PC-9 (cell line): ENCODE measurements at places on chromosomes 16 and 17. TPM values are rescaled to one million over a fixed set of nuclear protein-coding genes. Genes with fewer than 3 reads are reported as not detected.

SEPHS2 gene
- 66.8 and 67.2 TPM in 2 replicates for total RNA-seq

ABCC12 gene
- total RNA-seq: not detected in 2 replicates

IL21R gene
- 0.35 and 3.8 TPM in 2 replicates for total RNA-seq

- H3K36me3 ChIP-seq: no peaks in the 10 kb centered on the region
- no peaks in the 10 kb centered on the region for H3K4me1 ChIP-seq
- H3K27ac ChIP-seq: no peak overlapping the region
- peaks cover 5% of the 10 kb centered on the region; the same call in 1 of the 2 replicates for H3K27me3 ChIP-seq
- no peak overlapping the region for H3K4me3 ChIP-seq
- DNase-seq: no peak
Observed at GRCh38 chr17:12659500-12659899, 6.2 kb upstream of the MYOCD start.

DNA sequence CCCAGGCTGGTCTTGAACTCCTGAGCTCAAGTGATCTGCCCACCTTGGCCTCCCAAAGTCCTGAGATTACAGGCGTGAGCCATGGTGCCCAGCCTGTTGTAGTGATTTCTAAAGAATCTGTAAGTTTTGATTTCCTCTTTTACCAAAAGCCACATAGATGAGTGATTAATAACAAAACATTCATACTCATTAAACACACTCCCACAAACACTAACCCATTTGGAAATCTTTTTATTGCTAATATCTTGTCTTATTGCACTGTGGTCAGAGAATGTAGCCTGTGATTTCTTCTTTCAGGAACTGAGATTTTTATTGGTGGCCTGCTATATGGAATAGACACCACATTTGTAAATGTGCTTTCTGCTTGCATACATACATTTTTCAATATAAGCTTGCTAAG is 31.6 kb downstream of the MYH10 start:
- no peak overlapping the region for H3K27ac ChIP-seq
- peaks cover 34% of the 10 kb centered on the region; the same call in 1 of the 2 replicates for H3K27me3 ChIP-seq
- H3K4me3 ChIP-seq: no peak overlapping the region
- no peaks in the 10 kb centered on the region for H3K4me1 ChIP-seq
- no peaks in the 10 kb centered on the region for H3K36me3 ChIP-seq

DNA sequence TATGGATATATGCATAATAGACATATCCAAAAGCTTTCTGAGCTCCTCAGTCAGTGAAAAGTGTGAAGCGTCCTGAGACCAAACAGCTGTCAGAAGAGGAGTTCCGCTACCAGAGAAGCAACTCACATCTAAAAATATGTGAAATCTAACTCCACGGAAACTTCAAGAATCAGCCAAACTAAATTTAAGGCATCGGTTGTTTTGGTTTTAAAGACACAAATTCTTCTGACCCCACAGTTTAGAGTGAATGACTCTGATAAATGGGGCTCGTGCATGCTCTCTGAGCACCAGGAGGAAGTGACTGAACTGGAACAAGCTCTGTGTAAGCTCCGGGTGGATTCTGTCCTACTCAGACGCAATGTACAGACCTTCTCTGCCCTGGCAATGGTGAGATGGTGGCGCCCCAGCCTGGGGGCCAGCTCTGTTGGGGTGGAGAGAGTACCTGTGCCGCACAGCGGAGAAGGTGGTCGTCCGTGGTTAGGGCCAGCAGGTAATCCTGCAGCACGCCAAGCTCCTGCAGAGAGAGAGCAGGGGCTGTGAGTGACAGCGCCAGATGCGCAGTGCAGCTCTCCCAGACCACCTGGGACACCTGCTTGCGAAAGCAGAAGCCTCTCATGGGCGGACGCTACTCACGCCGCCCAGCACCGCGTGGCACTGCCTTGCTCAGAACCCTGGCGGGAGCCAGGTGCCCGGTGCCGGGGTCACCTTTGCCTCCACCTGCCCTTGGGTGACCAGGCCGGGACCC is 44.4 kb upstream of the ATP2A3 start:
- H3K27ac ChIP-seq: no peak overlapping the region
- no peaks in the 10 kb centered on the region for H3K27me3 ChIP-seq
- no peak for DNase-seq
- H3K4me1 ChIP-seq: no peaks in the 10 kb centered on the region
- H3K4me3 ChIP-seq: no peak overlapping the region

- H3K4me3 ChIP-seq: no peak overlapping the region
- no peak overlapping the region for H3K27ac ChIP-seq
- H3K27me3 ChIP-seq: peaks cover 16% of the 10 kb centered on the region; the same call in 1 of the 2 replicates
- no peaks in the 10 kb centered on the region for H3K36me3 ChIP-seq
- no peak for DNase-seq
Observed at GRCh38 chr16:17294856-17295255, 175.9 kb downstream of the XYLT1 start.

GRCh38 chr17:70654706-70655105 is 485.4 kb downstream of the KCNJ2 start:
- H3K36me3 ChIP-seq: no peaks in the 10 kb centered on the region
- no peaks in the 10 kb centered on the region for H3K4me1 ChIP-seq
- H3K27me3 ChIP-seq: no peaks in the 10 kb centered on the region
- H3K4me3 ChIP-seq: no peak overlapping the region
- no peak for DNase-seq

- 0 out of 2 replicates have a peak, but pooled peaks cover 4% of the 10 kb centered on the region for H3K4me1 ChIP-seq
- no peaks in the 10 kb centered on the region for H3K36me3 ChIP-seq
- no peak overlapping the region for H3K4me3 ChIP-seq
- peaks cover 58% of the 10 kb centered on the region for H3K27me3 ChIP-seq
- H3K27ac ChIP-seq: no peak overlapping the region
Observed at GRCh38 chr16:978403-978802, 3.2 kb upstream of the SOX8 start.

- no peak overlapping the region for H3K27ac ChIP-seq
- H3K4me3 ChIP-seq: no peak overlapping the region
- DNase-seq: no peak
- H3K4me1 ChIP-seq: 0 out of 2 replicates have a peak, but pooled peaks cover 10% of the 10 kb centered on the region
Observed at GRCh38 chr17:83071966-83072562, 7.3 kb upstream of the METRNL start.

GRCh38 chr16:72938795-72939164 is 109.1 kb downstream of the ZFHX3 start:
- H3K4me1 ChIP-seq: no peaks in the 10 kb centered on the region
- no peaks in the 10 kb centered on the region for H3K36me3 ChIP-seq
- no peaks in the 10 kb centered on the region for H3K27me3 ChIP-seq
- H3K4me3 ChIP-seq: no peak overlapping the region
- DNase-seq: no peak

GRCh38 chr17:55238931-55239297 is 25.8 kb upstream of the HLF start:
- no peaks in the 10 kb centered on the region for H3K36me3 ChIP-seq
- DNase-seq: no peak
- H3K27me3 ChIP-seq: peaks cover 11% of the 10 kb centered on the region; the same call in 1 of the 2 replicates
- peaks cover 9% of the 10 kb centered on the region for H3K4me1 ChIP-seq
- peak overlapping the region; percentile 67 for H3K4me3 ChIP-seq
